ENCODE measurements at places on chromosomes 7 and 10. TPM values are rescaled to one million over a fixed set of nuclear protein-coding genes. Genes with fewer than 3 reads are reported as not detected.

Gene STEAP1B
- total RNA-seq = not detected

DNA sequence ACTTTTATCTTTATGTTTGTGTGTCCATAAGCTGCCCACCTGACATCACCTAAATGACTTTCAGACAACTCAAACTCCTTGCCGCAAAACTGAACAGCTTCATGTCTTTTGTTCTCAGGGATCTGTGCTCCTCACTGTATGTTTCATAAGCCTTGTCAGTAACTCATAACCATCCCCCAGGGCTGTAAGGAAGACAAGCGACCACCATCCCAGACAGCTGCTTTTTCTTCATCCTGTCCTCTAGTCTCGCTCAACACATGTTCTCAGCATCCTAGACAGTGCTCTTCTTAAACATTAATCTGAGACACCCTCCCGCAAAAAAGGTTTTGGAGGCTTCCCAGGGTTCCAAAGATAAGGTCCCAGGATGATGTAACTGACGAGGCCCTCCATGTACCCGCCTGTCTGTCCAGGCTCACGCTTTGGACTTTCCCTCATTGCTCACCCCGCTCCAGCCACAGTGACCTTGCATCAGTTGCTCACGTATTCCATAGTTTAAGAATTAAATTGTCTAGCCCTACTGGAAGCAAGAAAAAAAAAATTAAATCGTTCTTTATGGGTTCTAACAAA lies 69.8 kb downstream of the MAP3K8 start:
- no peak for DNase-seq

- no peak for DNase-seq
Measured at GRCh38 chr7:716222-716621, 10.3 kb upstream of the DNAAF5 start.

Gene NRP1
- 35.5 TPM for total RNA-seq

DNA sequence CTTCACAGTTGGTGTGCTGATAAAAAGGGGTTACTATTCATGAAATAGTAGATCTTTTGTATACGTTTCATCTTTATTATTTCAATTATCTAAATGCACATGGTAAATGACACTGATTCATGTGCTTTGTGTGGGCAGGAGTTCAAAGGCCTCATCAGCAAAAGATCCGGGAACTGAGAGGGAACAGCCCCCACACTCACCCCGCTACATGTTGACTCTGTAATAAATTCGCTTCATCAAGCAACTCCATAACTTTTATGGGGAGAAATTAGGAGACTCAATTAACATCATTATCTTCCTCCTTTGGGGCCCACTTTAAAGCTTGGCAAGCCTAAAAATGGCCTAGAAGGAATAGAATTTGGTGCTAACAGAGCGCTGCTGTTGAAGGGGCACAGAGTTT lies 250.7 kb upstream of the BMPER start:
- DNase-seq = no peak
